Left ventricle myocardium inferior (tissue), 1 donor: ENCODE measurements at places on chromosomes 2 and 18. TPM values are rescaled to one million over a fixed set of nuclear protein-coding genes. Genes with fewer than 3 reads are reported as not detected.

Gene LBX2
- 0.25 TPM for total RNA-seq

DNA sequence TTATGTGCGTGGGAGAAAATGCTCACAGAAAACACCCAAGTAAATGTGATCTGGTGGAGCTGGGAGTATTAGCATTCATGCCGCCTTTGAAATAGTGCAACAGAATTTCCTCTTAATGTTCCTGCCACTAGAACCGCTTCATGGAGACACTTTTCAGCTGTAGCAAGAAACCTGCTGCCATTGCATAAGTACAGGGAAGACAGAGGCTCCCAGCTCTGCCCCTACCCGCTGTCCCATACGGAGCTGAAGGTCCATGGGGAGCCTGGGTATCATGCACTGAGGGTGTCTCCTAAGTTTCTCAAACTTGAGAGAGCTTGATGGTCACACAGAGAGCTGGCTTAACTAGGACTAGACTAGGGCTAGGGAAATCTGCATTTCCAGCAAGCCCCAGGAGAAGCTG lies 49.6 kb downstream of the CRIM1 start:
- no peak for DNase-seq

- no peak for DNase-seq
Observed at GRCh38 chr18:44900627-44901026, 219.9 kb downstream of the SETBP1 start.

GRCh38 chr18:62070302-62070701 lies 116.6 kb downstream of the PIGN start:
- no peak for DNase-seq

- peak; percentile 15 for DNase-seq
Observed at GRCh38 chr2:224180810-224181209, 141.7 kb upstream of the SERPINE2 start.

Gene PLCL1
- 78.6 TPM for total RNA-seq

DNA sequence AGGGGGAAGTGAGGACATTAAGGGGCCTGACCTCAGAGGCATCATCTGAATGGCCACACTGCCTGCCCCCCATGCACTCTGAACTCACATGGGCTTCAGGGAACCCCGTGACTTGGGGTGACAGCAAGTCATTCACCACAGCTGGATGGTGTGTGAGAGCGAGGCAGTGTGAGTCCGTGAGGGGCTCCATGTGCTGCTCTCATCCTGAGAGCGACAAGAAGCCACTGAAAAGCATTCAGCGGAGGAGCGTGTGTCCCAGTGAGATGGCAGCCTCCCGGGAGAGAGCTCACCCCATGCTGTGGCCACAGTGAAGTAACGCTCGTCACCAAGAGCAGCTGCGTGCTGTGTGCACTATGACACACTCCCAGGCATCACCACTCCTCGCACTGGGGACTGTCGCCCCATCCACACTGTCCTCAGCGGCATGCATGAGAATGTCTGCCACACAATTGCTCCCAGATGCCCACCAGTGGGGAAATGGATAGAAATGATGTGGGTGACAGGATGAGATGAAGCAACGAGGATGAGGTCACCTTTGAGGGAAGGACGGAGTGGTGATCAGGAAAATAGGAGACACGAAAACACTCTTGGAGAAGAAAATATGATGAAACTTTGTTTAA lies 213.0 kb upstream of the RAB6C start:
- DNase-seq, result no peak

GRCh38 chr2:232489516-232490220 lies 2.0 kb upstream of the ECEL1 start:
- no peak for DNase-seq

- DNase-seq, result no peak
Observed at GRCh38 chr2:129757366-129757914, 222.0 kb upstream of the RAB6C start.

GRCh38 chr18:43780782-43781340 lies 503.6 kb upstream of the SYT4 start:
- DNase-seq, result no peak

GRCh38 chr2:127511917-127512316 lies 14.4 kb downstream of the IWS1 start:
- no peak for DNase-seq

DNA sequence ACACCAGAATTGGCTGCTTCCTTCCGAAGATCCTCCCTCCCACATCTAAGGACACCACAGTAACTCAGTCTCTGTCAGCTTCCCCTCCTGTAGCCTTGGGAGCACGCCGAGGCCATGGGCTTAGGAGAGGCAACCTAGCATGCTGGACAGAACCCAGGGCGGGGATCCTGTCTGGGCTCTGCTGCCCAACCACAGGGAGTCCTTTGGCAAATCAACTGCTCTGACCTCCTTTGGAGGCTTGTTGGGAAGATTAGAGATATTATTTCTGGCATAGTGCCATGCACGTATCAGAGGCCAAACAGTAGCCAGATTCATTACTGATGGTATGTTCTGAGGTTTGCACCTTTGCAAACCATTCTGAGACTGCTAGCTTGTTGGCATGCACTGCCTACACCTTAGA lies 262.7 kb upstream of the EPAS1 start:
- peak; percentile 46 for DNase-seq

GRCh38 chr18:12015416-12016062 lies 34.2 kb downstream of the IMPA2 start:
- peak; percentile 72 for DNase-seq

GRCh38 chr18:77105028-77105427 lies 27.6 kb downstream of the MBP start:
- DNase-seq, result no peak

- no peak for DNase-seq
Observed at GRCh38 chr2:37923308-37924055, 1.6 kb upstream of the RMDN2 start.

DNA sequence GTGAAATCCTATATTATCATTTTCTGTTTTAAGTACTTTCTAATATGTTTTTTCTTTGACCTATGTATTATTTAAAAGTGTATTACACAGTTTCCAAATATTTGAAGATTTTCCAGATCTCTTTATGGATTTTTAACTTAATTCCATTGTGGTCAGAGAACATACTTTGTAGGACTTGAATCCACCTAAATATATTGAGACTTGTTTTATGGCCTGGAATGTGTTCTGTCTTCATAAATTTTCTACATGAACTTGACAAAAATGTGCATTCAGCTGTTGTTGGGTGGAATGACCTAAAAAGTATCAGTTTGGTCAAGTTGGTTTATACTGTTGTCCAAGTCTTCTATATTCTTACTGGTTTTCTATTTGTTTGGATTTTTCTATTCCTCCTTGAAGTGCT lies 33.8 kb upstream of the TMEM247 start:
- DNase-seq, result no peak

DNA sequence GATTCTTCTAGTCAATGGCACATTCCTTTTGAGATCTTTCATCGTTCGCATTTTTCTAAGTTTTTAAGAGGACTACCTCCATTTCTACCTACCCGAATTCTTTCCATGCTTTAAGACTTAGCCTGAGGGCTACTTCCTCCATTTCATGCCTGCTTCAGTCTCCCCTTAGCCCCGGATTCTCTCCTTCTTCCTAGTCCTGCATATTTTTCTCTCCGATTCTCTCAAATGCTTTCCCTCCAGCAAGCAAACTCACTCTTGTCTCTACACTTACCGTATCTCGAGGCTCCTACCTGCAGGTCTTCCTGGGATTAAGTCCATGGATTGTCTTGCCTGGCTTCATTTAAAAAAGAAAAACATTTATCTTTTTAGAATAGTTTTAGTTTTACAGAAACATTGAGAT lies 354.4 kb downstream of the MYCN start:
- no peak for DNase-seq

GRCh38 chr2:126837966-126838715 lies 60.5 kb upstream of the TEX51 start:
- no peak for DNase-seq

Gene EFEMP1
- 72.3 TPM for total RNA-seq

GRCh38 chr18:7177116-7177744 lies 53.7 kb upstream of the LRRC30 start:
- no peak for DNase-seq

DNA sequence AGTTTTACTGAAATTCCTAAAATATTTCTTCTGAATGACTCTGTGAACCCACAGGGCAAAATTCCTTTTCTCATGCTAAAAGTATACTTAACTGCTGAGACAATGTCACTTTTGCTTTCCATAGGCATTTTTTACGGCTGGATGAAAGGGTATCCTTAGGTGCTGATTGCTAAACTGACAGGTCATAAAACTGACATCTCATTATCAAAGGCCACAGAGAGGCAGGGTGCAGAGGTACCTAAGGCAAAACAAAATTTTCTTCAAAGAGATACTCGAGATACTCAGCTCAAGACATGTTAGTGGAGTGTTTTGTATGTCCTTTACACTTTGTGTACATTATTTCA lies 62.0 kb upstream of the WDR75 start:
- DNase-seq, result no peak

DNA sequence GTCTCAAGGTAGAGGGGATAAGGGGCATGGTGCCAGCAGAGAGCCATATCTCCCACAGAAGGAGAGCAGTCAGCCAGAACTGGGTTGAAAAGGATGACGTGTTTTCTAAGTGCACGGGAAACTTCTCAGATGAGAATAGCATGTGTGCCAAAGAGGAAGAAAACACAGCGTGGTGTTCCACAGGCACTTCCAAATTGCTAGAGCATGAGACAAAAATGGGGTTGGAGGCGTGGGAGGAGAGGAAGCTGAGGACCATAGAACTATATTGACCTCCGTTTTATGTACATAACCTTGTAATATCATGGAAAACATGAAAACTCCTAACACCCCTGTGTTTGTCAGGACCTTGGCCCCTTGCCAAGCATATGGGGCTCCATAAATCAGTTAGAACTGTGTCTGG lies 682.7 kb upstream of the RAB6C start:
- DNase-seq, result no peak

GRCh38 chr18:44507729-44508325 lies 172.9 kb upstream of the SETBP1 start:
- DNase-seq, result peak; percentile 18

Gene SIX2
- 0.91 TPM for total RNA-seq

DNA sequence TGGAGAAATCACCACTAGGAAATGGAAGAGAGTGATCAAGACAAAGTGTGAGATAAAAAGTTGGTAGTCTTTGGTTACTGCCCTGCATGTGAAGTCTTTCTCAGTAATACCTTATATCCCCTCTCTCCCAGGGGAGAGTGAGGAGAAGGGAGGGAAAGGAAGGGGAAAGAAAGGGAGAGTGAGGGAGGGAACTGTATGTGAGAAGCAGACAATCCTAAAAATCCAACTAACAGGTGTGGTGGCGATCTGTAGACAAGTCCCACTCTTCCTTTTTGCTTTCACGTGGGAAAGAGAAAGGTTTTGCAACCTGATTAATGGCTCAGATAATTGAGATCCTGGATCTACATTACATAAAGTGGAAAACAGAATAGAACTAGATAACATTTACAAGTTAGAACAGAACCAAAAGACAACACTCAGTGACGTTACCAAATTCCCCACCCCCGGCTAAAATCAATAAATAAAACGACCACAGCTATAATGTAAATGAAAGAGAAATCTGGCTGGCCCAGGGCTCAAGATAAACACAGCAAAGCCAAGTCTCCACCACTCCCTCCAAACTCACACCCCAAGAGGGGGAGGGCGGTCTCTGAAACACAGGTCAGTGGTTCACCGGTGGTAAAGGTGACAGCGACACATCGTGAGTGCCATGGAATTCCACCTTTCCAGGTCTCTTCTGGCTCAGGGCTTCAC lies 10.0 kb upstream of the APCDD1 start:
- no peak for DNase-seq

DNA sequence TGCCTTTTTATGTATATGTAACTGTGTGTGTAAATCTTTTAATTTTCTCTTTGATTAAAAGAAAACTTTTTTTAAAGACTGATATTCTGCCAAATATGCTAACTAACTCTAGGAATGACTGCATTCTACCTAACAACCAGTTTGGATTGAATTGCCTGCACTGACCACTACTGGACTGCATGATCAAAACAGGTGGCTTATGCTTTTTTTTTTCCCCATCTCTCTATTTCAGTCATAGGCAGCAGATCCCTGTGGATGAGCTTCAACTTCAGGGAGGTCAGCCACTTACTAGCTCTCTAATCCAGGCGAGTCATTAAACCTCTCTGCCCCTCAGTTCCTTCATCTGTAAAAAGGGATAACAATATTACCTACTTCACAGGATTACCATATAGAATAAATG lies 138.6 kb upstream of the SERTAD2 start:
- DNase-seq, result no peak

Gene SATB2
- 1.1 TPM for total RNA-seq

- peak; percentile 73 for DNase-seq
Observed at GRCh38 chr18:36402765-36403396, 105.4 kb downstream of the FHOD3 start.

- DNase-seq, result no peak
Observed at GRCh38 chr2:107775211-107775610, 51.5 kb upstream of the RGPD4 start.

DNA sequence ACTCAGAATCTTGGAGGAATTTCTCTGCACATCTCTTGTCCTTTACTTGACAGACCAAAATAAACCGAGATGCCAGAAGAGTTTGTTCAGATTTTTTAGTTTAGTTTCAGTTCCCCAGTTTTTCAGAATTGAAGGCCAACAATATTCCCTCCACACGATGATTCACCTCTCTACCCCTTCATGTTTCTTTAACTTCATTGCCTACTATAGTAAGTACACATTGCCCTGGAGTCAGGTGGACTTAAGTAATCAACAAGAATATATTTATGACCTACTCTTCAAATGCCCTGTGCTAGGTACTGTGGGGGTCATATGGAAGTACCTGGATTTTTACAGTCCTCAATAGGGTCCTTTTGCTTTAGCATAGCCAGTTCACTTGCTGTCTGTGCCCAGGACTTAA lies 79.6 kb upstream of the CTLA4 start:
- no peak for DNase-seq

DNA sequence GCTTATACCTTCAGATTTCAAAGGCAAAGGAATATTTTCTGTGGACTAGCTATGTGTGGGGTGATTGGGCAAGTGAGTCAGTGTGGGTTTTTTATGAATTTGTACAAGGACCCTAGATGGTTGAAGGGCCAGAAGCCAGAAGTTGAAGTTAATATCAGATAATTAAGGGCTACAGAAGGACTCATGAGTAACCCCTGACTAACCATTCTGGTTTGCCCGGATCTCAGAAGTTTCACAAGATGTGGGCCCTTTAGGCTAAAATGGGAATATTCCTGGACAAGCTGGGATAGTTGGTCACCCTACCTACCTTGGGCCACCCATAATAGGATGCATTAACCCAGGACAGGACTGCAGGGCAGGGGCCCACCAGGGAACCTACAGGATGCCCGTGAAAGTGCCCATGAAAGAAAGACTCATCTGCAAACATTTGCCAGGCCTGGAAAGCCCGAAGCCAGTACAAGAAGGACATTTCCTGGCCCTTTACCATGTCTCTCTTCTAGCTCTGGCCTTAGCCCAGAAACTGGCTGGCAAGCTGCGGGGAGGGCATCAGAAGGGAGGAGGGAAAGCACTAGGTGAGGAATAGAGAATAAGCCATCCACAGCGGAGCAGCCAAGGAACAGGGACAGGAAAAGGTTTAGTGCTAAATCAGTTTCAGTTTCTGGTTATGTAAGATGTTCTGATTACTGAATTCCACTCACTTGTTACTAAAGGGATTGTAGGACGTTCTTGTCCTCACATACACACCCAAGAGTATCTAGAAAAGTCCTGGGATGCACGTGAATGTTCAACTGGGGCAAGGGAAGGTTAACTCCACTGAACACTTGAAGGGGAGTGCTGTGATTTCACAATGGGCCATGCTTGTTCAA lies 33.6 kb downstream of the GCG start:
- peak; percentile 27 for DNase-seq

Gene SERPINB10
- total RNA-seq, result not detected

- DNase-seq, result no peak
Observed at GRCh38 chr18:54558609-54559585, 32.1 kb upstream of the DYNAP start.

- no peak for DNase-seq
Observed at GRCh38 chr18:62445386-62445917, 77.4 kb upstream of the ZCCHC2 start.

GRCh38 chr18:51621113-51621863 lies 423.8 kb upstream of the MEX3C start:
- peak; percentile 29 for DNase-seq

Gene TANC1
- 59.7 TPM for total RNA-seq
